Fibroblast of mammary gland (primary cell): ENCODE measurements at places on chromosomes 4 and X.

GRCh38 chr4:172648471-172648870 is 520.1 kb upstream of the GALNT7 start:
- peak; percentile 4 for DNase-seq

DNA sequence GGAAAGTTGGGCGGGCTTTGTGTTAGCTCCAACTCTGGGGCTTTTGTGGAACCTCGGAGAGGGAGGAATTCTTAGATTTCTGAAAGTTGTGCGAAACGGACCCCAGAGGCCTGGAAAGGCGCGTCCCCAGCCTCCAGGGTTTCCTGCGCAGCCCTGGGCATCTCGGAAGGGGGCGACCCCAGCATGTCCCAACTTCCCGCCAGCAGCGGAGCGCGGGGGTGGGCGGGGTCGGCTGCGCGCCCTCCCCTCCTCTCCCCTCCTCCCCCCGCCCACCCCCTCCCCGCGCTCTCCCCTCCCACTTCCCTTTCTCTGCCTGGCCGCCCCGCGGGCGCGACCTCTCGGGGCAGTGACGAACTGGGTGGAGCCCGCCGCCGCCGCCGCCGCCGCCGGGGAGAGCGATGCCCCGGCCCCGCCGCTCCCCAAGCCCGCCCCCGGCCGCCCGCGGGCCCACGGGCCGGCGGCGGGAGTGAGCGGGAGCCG is 16.8 kb downstream of the PTTG2 start:
- DNase-seq: peak; percentile 60

DNA sequence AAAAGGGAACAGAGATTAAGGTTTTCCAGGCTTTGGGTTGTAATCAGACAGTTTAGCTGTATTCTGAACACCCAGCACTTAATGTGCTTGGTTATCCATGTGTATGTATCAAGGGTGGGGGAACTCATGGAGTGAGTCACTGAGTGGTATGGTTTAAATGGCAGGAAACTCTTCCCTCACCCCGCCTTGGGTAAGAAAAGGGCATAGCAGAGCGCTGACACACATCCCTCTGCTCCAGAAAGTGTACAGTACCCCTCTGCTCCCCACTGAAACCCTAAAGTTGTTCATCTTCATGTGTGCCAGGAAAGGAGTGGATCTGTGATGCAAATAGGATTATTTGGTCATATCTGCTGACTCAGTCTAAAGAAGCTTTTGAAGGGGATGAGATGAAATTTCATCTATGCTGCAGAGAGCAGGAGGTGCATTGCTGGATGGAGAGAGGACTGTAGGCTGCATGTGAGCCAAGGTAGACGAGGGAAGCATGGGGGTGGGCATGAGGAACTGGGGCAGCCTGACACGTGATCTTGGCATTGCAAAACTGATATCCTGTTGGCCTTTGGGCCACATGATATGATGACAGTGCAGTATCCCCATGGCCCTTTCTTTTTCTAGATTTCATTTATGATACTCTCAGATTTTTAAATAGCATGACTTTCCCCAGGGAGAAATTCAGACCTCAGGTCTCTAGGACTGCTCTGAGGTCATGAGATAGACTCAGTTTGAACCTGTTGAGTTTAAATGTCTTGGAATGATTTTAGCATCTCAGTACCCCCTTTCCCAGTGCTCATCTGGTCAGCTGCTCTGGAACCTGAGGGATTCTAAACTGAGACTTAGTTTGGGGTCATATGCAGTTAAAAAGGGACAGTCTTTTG is 84.8 kb downstream of the TMEM164 start:
- DNase-seq: peak; percentile 97

DNA sequence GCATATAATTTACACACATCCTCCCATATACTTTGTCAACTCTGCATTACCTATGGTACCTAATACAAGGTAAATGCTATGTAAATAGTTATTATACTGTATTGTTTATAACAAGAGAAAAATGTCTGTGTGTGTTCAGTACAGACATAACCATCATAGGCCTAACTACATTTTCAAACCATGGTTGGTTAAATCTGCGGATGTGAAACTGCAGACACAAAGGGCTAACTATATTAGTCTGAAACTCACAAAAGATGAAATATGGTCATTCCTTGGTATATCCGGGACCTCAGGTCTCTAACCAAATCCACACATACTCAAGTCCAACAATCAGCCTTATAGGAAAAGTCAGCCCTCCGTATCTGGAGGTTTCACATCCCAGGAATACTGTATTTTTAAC is 13.5 kb downstream of the MAPK10 start:
- DNase-seq: no peak

GRCh38 chr4:47050761-47051725 is 19.7 kb downstream of the GABRB1 start:
- no peak for DNase-seq

- no peak for DNase-seq
Observed at GRCh38 chrX:119573222-119573621, 1.1 kb upstream of the UBE2A start.

- no peak for DNase-seq
Observed at GRCh38 chr4:158766434-158767044, 2.3 kb upstream of the FNIP2 start.

DNA sequence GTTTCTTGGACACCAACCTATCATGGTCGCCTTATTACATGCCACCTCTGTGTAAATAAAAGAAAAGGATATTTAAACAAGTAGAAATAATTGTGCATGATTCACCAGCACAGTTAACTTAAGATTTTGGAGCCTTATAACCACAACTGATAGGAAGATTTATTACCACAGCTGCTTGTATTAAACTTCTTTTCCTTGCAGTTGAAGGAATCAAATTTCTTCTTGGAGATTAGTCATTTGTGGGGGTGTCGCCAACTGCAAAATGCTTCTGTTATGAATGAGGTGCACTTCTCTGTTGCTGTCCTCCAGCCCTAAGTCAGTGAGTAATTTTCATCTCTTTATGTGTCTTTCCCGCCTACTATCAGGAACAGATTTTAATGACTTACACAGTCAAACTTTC is 73.3 kb downstream of the OR13H1 start:
- DNase-seq: peak; percentile 82

GRCh38 chr4:55321707-55322264 is 24.3 kb upstream of the SRD5A3 start:
- DNase-seq: peak; percentile 83

GRCh38 chrX:96387801-96388200 is 296.8 kb upstream of the DIAPH2 start:
- DNase-seq: no peak

GRCh38 chrX:85504381-85504780 is 124.9 kb upstream of the POF1B start:
- DNase-seq: no peak

DNA sequence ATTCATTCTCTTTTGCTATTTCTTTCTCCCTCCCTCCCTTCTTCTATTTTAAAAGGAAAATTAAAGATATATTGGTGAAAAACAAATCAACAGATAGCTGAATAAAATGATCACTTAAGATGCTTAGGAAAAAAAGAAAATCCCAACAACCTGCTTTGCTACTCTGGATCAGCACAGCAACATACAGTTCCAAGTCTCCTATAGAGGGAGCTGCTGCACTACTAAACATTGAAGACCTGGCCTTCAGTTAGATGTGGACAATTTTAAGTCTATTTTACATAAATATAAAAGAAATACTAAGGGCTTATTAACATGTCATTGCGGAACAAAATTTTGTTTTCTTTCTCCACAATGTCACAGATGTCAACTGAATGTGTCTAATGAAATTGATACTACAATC is 226.4 kb downstream of the MAGEB5 start:
- peak; percentile 1 for DNase-seq

DNA sequence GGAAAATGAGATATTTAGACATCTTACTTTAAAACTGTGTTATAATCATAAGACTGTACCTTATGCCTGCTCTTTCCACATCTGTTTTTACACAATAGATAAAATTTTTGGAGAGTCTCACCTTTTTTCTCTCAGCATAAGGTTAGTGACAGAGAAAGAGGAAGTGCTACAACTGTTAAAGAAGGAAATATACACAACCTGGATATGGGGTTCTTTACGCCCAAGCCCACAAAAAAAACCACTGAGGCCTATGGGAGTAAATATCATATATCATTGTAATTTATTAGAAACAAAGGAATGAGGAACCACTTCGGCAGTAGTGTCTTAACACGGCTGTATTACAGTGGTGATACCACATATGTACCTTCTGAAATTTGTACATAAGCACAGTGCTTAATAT is 265.9 kb upstream of the GK2 start:
- DNase-seq: no peak

DNA sequence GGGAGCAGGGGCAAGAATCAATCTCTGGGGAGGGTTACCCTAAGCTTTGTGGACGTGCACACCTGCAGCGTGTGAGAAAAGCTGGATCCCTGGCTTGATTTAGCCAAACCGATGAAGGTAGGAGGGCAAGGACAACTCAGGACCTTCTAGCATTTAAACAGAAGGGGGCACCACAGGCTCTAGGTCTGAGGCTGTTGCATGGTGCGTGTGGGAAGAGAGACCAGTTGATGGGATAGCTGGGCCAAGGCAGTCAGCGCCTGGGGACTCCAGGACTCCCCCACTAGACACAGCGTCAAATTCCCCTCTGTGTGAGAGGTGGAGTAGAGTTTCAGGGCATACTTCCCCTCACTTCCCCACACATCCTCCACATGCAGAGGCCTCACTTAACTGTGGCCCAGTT is 4.3 kb downstream of the GABRQ start:
- DNase-seq: peak; percentile 6

DNA sequence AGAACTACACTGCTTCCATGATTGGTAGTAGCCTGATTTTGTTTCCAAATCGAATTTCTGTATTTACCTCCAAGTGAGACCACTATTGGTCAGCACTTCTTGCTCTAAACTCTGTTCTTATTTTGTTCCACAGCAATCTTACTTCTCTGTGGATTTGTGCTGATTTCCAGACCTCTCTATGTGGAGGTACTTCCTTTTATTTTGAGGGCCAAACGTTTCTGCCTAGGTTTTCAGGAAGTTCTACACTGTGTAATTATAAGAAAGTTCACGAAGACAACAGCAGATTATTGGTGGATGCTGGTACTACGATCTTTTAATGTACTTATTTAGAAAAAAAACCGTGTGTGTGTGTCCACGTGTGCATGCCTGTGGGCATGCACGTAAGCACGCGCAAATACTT is 46.7 kb downstream of the DTHD1 start:
- DNase-seq: no peak

GRCh38 chr4:183165376-183165775 is 66.3 kb downstream of the WWC2 start:
- no peak for DNase-seq

DNA sequence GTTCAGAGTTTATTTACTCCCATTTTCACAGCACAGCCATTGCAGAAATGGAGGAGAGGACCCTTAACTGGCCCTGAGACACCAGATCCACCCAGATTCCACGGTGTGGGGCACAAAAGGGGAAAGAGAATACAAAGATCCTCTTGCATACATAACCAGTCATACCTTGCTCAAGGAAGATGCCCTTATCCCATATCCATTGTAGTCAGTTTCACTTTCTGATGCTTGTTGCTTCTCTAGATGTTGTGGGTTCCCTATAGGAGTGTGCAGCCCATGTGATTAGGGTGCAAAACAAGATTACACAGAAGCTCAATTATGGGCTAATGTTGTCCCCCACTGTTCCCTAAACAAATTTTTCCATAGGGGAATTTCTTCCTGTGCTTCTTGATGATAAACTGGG is 1309.0 kb upstream of the PABPC4L start:
- DNase-seq: no peak

- DNase-seq: no peak
Observed at GRCh38 chr4:83364312-83364711, 29.7 kb upstream of the HPSE start.

DNA sequence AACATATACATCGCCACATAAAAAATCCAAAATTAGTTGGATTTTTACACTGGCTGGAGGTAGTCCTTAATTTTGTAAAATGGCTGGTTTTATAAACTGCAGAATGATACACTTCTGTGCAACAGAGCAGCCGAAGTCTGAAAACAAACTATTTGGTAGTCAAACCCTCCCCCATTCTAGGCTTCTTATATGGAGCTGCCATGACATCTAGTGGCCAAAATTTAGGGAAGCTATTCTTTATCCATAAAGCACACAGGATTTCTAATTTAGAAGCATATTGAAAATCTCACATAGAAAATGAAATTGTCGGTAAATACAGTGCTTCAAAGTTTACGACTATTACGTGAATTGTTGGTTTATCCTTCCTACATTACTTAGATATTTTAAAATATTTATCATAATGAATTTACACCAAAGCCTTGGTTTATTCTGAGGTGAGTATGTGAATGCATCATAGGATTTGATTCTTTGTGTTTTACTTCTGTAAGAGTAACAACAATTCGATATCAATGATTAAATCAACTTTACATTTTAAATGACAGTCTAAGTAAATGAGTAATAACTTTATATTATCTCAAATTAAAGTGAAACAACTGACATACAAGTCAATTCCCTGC is 113.4 kb upstream of the FAM241A start:
- DNase-seq: peak; percentile 68

DNA sequence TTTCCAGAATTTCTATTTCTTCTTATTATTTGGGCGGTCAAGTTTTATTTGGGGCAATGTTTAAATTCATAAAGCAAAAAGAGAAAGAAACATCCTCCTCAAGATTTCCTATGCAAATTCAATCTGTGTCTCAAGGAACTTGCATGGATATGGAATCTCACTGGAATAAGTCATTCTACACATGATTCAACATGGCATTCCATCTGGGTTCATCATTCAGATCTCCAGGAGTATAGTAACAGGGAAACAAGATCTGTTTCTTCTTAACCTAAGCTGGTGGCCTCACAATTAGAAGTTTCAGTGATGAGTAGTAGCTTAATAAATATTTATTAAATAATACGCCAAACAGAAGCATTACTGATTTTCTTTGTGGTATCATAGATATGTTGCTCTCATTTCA is 19.8 kb downstream of the KLHL34 start:
- peak; percentile 69 for DNase-seq

DNA sequence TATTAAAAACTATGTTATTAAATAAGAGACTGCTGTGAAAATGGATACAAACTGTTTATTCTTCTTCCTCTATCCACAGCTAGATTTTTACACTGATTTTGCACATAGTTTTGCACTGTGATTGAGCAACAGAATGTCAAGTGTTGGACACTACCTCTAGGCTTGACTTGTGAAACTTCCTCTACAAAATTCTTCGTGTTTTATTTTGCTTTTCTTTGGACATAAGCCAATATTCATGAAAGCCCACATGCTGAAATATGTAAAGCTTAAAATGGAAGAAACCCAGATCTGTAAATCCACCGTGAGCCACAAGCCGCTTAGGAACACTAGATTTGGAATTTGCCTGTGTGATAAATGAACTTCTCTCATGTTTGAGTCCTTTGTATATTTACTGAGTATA is 849.4 kb downstream of the FSTL5 start:
- DNase-seq: no peak

GRCh38 chrX:40908026-40908425 is 172.7 kb upstream of the MED14 start:
- peak; percentile 32 for DNase-seq

GRCh38 chr4:102503831-102504786 is 3.0 kb downstream of the NFKB1 start:
- DNase-seq: no peak

GRCh38 chrX:44314259-44314734 is 29.2 kb downstream of the EFHC2 start:
- DNase-seq: peak; percentile 44
